ENCODE measurements at places on chromosomes 6 and 20.
A peak's percentile ranks its signal among the peaks of the same experiment; 100 is the strongest.

DNA sequence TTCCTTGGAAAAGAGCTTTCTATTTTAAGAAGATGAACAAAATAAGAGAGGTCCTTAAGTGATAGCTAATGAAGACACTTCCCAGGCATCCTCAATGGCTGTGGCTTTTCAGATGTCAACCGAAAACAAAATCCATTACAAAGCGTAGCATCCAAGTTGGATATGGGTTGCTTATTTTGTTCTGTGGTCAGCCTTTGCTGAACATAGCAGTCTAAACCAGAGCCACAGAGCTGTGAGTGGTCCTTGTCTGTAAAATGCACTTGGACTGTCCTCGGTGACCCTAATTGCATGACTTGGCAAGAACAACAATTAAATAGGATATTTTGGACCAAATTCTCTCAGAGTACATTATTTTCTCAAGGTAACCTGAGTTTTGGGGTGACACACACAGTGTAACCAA is 10.4 kb upstream of the BFSP1 start:
- no peak for DNase-seq

DNA sequence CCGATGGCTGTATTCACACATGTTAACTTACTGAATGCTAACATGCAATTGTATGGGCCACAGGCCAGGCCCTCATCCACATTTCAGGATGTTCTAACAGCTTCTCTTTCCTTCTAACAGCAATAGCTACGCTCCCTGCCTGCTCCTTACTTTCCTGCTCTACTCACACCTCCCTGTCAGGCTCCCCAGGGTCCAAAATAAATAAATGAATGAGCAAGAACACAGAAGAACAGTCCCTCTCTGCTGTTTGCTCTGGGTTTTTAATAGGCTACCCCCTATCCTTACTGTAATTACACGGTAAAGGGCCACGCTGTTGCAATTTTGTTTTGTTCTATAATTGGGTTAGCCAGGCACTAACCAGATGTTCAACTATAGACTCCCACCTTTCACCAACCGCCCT is 135.6 kb downstream of the GMDS start:
- DNase-seq: no peak

DNA sequence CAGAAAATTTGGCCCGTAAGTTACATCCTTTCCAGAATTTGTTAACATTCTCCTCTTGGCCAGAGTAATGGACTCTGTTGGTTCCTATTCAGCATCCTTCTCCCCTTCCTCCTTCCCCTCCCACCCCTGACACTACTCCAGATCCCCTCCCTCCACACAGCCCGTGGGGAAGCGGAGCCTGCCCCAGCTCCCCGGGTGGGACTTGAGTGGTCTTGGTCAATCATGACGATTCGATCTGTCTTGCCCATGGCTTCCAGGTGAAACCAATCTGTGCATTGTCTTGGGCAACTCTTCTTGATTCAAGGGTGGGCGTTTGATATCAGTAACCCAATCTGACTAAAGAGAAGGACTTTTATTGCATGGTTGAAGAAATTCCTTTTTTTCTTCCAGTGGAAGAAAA is 143.9 kb downstream of the ANKRD60 start:
- DNase-seq: no peak

GRCh38 chr20:23666698-23667097 is 22.1 kb downstream of the CST4 start:
- DNase-seq: no peak

DNA sequence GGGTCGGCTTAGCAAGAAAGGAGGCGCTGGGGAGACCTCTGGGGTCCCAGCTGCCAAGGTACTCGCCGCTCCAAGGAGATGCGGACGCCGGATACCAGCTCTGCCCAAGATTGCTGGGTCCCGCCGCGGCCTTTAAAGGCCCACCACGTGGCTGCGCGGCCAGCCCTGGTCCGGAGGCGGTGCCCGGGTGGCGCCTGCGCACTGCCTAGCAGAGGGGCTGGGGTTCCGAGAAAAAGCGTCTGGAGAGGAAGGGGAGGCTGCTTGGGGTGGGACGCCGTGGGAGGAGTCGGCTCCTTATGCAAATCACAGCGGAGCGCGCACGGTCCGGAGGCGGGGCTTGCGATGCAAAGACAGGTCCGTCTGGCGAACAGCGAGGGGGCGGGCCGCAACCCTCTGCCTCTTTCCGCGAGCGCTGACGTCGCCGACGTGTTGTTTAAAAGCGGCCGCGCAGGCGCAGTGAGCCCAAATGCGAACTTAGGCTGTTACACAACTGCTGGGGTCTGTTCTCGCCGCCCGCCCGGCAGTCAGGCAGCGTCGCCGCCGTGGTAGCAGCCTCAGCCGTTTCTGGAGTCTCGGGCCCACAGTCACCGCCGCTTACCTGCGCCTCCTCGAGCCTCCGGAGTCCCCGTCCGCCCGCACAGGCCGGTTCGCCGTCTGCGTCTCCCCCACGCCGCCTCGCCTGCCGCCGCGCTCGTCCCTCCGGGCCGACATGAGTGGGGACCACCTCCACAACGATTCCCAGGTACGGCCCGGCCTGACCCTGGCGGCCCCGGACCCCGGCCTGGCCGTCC is at the start of gene TOP1:
Gene TOP1, plus strand, starts transcription at position 464 of the 791 bp plus-strand sequence. Its CDS starts 246 bp downstream, at position 710.
- DNase-seq: peak; percentile 100

- no peak for DNase-seq
These were observed 241.8 kb downstream of the BCKDHB start for GRCh38 chr6:80348263-80348662.

DNA sequence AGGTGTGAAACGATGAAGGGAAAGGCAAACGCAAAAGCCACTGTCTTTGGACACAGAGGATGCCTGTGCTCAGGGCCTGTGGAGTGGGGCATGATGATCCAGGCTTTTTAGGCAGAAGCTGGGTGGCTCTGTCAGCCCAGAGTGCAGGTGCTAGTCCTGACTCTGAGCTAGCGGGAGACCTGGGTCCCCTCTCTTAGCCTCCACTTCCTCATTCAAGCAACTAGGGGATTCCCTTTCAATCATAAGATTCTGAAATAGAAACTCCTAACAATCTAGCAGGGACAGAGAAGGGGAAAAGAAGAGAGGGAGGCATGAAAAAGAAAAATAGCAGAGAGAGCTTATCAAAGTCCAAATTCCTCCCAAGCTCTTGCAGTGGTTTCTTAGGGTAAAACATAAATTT is 7.6 kb upstream of the HIVEP2 start:
- no peak for DNase-seq

GRCh38 chr6:474453-475185 is 83.1 kb downstream of the IRF4 start:
- DNase-seq: no peak

DNA sequence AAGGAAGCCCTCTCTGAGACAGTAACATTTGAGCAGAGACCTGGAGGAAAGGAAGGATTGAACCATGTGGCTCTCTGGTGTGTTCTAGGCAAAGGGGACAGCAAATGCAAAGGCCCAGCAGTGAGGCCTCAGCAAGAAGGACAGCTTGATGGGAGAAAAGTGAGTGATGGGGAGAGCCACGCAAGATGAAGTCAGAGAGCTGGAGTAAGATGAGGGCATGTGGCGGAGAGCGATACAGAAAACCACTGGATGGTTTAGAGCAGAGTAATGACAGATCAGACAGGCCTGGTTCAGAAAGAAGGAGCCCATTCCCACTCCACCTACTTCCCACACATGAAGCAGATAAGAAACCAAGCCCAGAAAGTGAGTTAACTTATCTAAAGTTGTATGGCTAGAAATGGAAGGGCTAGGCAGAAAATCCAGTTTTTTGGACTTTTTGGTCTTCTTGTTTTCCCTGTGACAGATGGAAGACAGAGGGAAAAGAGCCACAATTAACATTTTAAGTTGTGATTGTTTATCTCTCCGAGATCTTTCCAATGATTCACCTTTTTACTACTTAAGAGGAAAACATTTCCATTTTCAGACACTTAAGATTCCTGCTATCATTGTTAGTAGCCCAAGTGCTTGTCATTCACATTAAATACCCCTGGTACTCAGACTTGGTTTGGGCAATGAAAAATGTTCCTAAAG is 723 bp upstream of the SNPH start:
- no peak for DNase-seq

GRCh38 chr20:57059055-57059596 is 207.3 kb downstream of the BMP7 start:
- DNase-seq: no peak

- DNase-seq: no peak
These were observed 32.9 kb downstream of the ASXL1 start for GRCh38 chr20:32391003-32391402.

GRCh38 chr6:89410231-89410761 is 1.8 kb downstream of the RRAGD start:
- no peak for DNase-seq

DNA sequence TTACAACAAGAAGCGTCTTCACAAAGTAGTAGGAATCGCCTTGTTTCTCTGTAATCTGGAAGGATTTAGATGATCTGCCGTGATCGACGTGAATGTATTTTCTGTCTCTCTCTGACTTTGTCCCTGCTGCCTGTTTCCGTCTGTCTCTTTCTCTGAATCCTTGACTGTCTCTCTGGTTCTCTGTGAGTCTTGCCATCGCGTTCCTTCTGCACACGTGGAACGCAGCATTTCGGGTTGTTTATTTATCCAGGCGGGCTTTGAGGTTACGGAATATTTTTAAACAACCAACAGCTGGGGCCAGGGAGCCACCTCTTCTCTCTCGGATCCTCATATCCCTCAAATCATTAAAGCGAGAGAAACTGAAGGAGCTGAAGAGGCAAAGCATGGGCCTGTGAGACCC is 215.9 kb downstream of the ZDHHC14 start:
- DNase-seq: peak; percentile 67

- DNase-seq: no peak
These were observed 16.4 kb downstream of the NFATC2 start for GRCh38 chr20:51526106-51526470.

DNA sequence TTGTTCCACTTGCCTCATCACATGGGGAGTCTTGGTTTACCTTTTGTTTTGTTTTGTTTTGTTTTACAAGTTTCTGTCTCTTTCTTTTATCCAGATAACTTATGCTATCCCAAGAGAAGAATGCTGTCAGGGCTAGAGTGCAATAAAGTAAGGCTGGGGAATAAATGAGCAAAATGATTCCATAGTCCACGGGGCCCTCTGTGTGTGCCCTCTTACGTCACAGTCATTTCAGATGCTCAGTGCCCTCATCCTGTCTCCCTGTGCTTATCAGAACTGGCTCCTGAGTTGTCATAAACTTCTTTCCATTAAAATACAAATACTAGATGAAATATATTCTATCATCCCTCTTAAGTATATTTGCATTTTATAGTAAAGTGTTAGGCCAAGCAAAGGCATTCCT is 30.8 kb upstream of the ENPP1 start:
- no peak for DNase-seq

DNA sequence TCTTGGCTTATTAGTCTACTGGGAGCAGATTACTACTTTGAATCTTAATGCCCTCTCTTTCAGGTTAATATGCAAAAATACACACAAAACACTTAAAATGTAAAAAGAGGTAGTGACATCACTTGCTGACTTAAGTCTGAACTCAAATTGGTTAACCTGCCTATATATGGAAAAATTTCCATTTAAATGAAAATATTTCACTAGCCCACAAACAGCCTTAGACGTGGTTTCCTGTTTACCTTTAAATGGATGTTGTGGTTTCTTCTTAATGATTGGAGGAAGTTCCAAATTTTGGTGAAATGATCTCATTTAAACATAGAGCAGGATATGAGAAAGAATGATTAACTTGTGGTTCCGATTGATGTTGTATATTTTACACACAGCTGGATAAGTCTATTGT is 553.7 kb downstream of the CD109 start:
- peak; percentile 74 for DNase-seq
